Mesothelial cell of epicardium (in vitro differentiated cells): ENCODE measurements at places on chromosomes 2 and 18.

- DNase-seq: no peak
Observed at GRCh38 chr2:100785626-100786296, 34.2 kb upstream of the NPAS2 start.

- no peak for DNase-seq
Observed at GRCh38 chr2:64865831-64866345, 123.3 kb upstream of the SLC1A4 start.

GRCh38 chr2:102063487-102063911 is 71.7 kb downstream of the IL1R2 start:
- DNase-seq: no peak

DNA sequence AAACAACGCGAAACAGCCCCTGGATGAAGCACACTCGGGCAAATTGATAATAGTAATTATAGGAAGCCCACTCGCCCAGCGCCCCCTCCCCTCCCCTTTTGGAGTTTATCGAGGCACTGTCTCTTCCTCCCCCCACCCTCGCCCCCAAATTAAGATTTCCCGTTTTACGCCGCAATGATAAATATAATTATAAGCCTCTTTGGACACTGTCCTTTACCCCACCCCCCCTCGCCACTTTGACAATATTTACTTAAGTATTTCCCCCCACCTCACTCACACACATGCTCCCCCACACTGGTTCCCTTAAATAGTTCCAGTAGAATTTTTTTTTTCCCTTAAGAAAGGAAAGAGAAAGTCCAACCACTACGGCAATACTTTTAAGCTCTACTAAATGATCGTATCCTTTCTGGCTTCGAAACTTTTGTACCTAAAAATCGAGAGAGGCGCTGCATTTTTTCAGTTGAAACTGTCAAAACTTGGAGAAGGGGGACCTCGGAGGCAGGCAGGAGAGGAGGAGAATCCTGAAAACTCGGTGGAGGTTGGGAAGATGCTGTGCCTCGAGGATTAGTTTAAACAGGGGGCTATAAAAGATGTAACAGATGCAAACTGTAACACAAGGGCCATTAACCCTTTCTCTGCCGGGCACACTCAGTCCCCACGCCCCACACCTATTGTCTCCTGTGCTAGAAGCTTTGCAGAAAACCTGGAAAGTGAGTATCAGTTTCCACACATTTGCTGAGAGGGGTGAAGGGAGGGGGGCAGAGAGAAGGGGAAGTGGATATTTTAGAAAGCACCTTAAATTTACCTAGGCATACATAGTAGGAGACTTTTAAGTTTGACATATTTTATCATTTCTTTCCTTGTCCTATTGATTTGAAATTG is 1.8 kb downstream of the ZEB2 start:
- no peak for DNase-seq

DNA sequence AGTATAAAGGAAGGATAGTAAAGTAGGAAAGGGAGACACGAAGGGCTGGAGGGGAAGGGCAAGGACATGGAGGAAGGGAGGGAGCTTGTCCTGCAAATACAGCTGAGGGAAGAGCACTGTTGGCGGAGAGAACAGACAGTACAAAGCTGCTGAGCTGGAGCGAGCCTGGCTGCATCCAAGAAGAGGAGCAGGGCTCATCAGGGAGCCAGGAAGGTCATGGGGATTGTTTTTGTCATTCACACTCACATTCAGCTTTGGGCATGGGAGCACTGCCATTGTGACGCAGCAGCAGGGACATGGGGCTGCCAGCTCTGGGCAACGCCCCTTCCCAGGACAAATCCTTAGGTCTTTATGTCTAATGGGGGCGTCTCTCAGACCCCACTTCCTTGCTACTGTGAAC is 125.1 kb downstream of the COPS8 start:
- DNase-seq: peak; percentile 16

DNA sequence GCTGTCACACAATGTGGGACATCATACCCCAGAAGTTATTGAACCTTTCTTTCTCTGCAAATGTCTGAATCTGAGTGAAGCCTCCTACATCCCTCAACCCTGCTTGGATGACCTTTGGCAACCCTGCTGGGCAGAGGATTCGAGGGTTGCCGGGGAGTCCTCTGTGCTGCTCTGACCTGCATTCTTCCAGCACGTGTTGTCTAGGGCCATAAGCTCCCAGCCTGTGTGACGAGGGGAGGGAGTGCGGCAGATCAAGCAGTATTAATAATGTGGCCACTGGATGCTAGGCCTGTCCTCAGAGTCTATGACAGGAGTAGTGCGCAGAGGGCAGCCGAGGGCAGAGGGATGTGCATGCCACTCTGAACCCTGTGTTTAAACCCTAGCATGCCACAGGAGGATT is 58.8 kb downstream of the RPL37A start:
- no peak for DNase-seq

GRCh38 chr2:174198846-174199564 is 49.3 kb downstream of the OLA1 start:
- no peak for DNase-seq

GRCh38 chr2:55478610-55479304 is 40.8 kb upstream of the CFAP36 start:
- DNase-seq: no peak

- no peak for DNase-seq
Observed at GRCh38 chr2:144642131-144642530, 122.2 kb upstream of the ZEB2 start.

- no peak for DNase-seq
Observed at GRCh38 chr2:66570471-66570870, 135.5 kb downstream of the MEIS1 start.

GRCh38 chr18:47978603-47979002 is 48.1 kb upstream of the SMAD2 start:
- no peak for DNase-seq

DNA sequence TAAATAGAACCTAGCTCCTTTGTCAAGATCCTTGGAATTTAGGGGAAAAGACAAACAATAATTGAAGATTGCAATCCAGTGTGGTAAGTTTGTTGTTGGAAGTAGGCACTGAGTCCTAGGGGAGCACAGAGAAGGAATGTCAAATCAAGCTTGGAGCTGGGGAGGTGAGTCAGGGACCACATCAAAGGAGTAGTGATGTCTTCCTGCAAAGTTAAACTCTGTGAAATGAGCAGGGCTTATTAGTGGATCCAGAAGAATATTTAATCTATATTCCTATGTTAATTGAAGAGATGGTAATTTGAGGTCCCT is 41.7 kb upstream of the NABP1 start:
- no peak for DNase-seq

- DNase-seq: no peak
Observed at GRCh38 chr2:72983500-72984161, 66.3 kb downstream of the EMX1 start.

GRCh38 chr2:233350708-233351107 is 3.6 kb upstream of the DGKD start:
- DNase-seq: no peak

DNA sequence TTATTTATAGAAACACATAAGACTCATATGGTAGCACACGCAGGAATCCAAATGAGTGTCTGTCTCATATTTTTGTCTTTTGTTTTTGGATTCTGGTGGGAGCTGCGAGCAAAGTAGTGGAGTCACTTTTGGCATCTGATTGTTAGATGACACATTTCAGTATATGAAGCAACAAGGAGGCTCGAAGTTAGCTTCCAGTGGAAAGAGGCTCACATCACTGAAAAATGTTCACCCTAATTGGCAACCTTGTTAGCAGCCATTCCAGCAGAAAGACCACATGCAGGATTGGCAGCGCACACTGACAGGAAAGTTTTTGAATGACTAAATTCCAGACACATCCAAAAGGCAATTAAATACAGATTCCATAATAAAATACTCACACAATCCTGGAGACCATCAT is 87.4 kb downstream of the MYT1L start:
- no peak for DNase-seq

DNA sequence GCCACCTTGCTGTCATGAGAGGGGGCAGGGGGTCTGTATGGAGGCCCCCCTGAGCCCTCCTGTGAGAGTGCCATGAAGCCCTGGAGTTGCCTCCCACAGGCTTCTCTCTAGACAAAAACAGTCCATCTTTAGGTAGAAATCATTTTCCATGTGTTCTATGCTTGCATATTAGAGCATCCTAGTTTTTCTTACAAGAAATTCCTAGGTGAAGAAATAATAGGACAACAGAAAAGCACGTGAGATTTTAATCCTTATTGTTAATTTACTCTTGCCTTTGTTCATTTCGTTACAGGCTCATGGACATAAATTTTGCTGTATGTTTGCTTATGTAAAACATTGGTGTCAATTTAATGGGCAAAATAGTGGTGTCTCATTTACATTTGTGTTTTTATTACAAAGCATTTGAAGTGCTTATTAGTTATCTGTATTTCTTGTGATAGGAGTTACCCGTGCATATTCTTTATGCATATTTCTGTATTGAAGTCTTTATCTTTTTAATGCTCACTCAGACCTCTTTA is 336.9 kb upstream of the RAB6C start:
- DNase-seq: no peak

GRCh38 chr18:11134940-11135339 is 14.4 kb downstream of the PIEZO2 start:
- DNase-seq: no peak

DNA sequence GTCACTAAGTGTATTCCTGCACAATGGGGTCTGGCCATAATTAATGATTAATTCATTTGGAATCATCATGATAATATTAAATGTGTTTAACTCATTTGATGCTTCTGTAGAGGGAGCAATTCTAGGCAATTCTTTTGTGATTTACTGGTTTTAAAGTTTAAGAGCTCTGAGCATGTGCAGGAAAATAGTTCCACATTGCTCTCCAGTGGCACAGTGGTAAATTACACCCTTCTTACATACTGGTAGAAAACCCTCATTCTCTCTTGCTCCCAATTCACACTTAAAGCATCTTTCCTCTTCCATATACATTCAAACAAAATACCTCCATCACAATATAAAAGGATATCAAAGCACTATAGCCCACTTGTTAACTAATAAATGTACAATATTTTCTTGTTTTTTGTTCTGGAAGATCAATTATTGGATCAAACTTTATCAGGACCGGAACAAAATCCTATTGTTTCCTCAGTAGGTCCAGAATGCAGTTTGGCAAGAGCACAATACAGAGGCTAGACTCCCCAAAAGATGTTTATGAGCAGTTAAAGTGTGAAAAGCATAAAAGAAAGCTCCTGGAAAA is 844.3 kb downstream of the MBD2 start:
- DNase-seq: no peak

GRCh38 chr2:11898576-11898975 is 152.1 kb downstream of the LPIN1 start:
- no peak for DNase-seq

- DNase-seq: no peak
Observed at GRCh38 chr2:189673661-189674373, 653 bp upstream of the ANKAR start.

DNA sequence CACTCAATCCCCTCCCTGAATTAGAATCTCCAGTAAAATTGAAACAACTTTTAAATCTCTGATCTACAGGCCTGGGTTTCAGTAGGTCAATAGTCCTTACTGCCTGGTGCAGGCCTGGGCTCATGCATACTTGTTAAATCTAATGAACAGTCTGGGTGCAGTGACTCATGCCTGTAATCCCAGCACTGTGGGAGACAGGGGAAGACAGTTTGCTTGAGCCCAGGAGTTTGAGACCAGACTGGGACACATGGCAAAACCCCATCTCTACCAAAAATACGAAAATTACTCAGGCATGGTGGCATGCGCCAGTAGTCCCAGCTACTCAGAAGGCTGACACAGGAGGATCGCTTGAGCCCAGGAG is 94.7 kb upstream of the SP3 start:
- no peak for DNase-seq

DNA sequence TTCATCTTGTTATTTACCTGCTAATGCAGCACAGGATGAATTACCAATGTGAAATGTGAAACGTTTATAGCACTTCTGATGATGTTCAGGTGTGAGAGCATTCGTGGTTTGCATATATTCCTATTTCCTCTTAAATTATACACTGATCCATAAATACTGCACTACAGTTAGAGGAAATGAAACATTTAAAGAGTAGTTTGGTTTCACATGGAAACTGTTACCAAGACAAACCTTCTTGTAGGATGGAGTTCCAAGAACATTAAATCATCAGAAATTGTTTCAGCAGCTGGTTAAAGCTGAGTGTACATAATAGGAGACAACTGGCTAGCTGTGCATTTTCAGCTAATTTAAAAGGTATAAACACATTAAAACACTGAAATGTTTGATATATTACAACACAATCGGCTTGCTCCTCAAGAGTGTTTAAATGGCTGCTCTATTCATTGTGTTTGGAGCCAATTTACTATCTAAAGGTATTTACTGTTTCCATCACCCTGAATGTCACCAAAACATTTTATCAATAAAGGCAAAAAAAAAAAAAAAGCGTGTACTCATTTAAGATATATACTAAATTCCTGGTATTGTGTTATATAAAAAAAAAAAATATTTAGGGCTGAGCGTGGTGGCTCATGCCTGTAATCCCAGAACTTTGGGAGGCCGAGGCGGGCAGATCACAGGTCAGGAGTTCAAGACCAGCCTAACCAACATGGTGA is 100.6 kb downstream of the DYM start:
- no peak for DNase-seq

DNA sequence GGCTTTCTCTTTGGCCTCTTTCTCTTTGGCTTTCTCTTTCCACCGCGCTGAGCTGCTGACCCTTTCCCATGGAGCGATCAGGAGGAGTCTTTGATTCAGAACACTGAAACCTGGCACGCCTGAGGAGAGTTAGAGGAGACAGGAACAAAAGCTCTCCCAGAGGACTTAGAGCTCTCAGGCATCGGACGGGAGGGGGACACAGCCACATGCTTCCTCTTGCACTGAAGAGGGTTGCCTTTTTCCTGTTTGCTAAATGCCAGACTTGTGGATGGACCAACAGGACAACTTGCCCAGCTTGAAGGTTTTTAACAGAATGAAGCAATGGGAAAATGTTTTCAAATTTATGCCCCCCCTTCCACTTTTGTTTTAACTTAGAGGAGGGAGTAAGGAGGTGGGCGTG is 3.6 kb upstream of the PTPN18 start:
- DNase-seq: no peak

- no peak for DNase-seq
Observed at GRCh38 chr2:24972315-24972961, 683 bp upstream of the DNAJC27 start.

DNA sequence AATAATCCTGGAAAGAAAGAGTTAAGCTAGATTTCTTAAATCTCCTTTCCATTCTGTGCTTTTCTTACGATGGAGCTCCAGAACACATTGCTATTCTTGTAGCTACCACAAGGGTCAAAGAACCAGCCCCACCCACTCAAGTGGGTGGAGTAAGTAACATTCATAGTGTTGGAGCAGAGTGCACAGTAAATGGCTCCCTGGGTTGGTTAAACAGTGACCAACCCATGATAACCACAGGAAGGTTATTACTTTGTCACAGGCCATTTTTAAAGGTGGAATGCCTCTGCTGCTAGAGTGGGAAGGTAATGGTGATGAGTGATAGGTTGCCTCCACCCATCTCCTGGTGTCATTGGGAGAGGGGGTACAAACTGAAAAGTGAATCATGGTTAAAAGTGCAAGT is 13.9 kb downstream of the ARPC2 start:
- DNase-seq: no peak
